Fibroblast of gingiva (primary cell): ENCODE measurements at places on chromosomes 11 and 22.

GRCh38 chr11:119726150-119726553, 2.8 kb downstream of the NECTIN1 start:
- DNase-seq: no peak

DNA sequence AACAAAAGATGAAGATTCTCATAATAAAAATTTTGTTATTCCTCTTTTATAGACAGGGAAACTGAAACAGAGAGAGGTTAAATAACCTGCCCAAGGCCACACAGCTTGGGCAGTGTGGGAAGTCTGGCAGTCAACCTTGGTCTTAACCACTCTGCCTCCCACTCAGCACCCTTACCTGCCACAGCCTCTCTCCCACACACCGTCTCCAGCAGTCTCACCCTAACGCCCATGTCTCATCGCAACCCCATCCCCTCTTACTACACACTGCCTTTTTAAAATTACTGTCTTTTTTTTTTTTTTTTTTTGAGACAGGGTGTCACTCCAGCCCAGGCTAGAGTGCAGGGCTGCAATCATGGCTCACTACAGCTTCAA, 25.0 kb downstream of the ARRB1 start:
- DNase-seq: no peak

- no peak for DNase-seq
Observed at GRCh38 chr11:62556875-62557631, 10.4 kb upstream of the AHNAK start.

GRCh38 chr11:76610371-76610770, 60.2 kb downstream of the LRRC32 start:
- no peak for DNase-seq

DNA sequence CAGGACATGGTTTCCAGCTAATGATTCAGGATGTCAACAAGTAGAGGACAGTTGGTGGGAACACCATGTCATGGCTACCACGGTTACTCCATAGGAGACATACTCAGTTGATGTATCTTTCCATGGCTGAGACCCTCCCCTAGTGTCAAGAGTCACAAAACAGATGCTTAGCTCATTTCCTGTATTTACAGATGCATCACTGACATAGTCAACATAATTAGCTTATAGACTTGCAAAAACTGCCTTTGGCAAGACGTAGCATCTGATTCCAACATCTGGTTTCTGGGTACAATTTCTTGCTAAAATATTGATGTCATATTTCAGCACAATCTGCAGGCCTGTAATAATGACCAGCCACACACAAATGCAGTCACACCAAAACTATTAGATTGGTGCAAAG, 550.3 kb downstream of the FAM181B start:
- DNase-seq: no peak
